NCI-H1105 (cell line): ENCODE measurements at places on chromosomes 2 and 18.

GRCh38 chr2:224887141-224887540 lies 155.1 kb downstream of the DOCK10 start:
- DNase-seq, result no peak

DNA sequence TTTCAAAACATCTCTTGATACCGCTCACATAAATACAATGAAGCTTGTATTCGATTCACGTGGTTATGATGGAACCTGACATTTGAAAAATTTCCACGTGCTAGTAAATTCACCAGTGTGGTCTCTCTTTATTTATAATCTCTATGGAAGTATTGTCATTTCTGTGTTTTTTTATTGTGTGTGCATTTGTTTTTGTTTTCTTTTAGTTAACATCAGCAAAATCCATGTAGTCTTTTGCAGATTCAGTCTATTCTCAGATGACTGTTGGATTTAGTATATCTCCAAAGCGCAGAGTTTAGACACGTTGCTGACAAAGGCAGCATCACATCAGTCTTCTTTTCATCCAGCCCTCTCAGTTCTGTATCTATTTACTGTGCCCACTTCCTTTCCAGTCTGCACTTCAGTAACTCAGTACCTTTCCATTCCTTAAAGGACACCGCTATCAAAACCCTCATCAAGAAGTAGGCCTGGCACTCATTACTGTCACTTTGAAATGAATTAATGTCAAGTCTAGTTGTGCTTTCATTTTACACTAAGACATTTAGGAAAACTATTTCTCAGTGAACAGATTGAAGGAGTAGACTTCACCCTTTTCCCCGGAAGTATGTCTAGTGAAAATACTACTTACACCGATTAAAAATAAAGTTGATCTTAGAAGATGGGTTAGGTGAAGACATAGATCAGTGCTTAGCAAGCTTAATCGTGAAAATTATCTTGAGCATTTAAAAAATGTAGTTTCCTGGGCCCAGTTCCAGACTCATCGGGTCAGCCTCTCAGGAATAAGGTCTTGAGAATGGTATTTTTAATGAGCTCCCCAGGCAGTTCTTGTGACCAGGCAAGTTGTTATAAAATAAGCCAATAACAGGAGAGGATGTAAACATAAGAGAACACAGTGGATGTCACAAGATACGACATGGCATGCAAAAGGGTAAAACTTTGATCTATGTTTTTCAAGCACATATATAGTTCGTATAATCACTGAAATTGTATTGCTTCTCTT lies 506.8 kb upstream of the ZEB2 start:
- DNase-seq, result no peak

GRCh38 chr2:237662671-237663093 lies 35.3 kb downstream of the LRRFIP1 start:
- DNase-seq, result peak; percentile 52

DNA sequence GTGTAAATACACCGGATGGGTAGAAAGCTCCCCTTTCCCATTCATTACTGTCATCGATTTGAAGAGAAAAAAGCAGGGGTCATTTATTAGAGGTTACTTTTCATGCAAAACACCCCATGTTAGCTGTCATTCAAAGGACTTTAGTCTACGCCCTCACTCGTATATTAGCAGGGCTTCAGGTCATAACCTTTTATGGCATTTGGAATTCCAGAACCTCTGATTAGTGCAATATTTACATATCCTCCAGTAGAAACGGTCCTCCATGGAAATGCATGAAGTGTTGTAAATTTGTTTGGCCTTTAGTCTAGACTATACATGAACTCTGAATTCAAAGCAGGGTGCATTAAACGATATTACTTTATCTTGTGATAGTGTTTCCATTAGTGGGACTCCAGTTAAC lies 180.5 kb downstream of the ZNF516 start:
- no peak for DNase-seq

GRCh38 chr2:21800356-21800755 lies 676.6 kb downstream of the TDRD15 start:
- no peak for DNase-seq

DNA sequence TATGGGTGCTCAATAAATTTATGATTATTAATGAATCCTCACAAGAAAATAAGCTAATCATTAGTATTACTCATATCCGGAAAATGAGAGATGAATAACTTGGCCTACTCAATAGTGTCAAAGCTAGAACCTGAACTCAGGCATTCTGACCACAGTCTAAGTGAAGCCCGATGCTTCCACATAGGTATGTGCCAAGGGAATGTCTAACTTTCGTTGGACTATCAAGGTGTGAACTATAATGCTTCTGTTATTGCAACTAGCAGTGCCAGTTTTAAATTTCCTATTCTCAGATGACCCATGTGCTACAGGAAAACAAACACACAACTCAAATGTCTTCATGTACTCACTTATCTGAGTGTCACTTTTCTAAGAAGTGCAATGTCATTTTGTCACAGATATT lies 1.8 kb downstream of the BARD1 start:
- DNase-seq, result no peak

DNA sequence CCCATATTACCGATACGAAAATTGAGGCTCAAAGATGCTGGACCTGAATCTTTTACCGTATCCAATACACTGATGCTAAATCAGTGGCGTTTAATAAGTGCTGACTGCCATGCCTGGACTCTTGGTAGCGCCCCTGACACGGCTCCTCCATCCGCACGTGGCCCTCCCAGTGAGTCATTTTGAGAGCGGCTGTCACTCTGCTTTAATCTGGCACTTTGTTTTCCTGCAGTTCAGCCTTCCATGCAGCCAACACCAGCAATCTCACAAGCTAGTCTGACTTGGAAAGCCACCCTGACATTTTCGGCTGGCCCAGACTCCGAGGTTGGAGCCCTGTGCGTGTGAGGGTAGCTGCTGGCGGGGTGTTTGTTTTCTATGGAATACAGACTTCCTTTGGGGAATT lies 155.1 kb upstream of the LMAN1 start:
- no peak for DNase-seq

- no peak for DNase-seq
These were observed 9.9 kb upstream of the ODC1 start for GRCh38 chr2:10457846-10458598.

DNA sequence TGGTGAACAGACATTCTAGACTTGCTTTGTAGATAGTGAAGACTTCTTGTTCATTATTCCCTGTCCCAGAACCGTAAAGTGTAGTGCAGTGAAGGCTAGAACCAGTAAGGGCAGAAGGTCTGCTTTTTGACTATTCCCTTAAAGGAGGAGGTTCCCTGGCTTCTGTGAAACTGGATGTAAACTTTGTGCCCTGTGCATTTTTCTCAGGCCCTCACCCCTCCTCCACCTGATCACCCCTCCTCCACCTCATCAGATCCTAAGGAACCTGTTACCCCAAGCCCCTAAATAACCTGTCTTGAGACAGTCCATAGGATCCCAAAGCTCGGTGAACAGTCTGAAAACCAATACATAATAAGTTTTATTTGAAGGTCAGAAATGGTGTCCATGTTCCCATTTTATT lies 33.7 kb downstream of the SFT2D3 start:
- no peak for DNase-seq

DNA sequence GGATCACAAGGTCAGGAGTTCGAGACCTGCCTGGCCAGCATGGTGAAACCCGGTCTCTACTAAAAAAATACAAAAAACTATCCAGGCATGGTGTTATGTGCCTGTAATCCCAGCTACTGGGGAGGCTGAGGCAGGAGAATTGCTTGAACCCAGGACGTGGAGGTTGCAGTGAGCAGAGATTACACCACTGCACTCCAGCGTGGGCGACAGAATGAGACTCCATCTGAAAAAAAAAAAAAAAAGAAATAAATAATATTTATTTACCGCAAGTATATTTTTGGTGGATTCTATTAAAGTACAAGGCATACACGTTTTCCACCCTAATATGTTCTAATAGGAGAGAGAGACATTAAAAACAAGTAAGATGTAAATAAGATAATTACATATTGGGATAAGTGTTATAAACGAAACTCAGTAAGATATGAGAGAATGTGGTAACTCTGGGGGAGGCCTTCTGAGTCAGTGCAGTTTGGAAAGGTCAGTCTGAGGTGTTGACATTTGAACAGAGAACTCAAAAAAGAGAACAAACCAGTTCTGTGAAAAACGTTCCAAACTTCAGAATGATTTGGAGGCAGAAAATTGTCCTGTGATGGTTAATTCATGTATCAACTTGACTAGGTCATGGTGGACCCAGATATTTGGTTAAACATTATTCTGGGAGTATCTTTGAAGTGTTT lies 8.8 kb upstream of the POLI start:
- DNase-seq, result no peak
